A673 (cell line): ENCODE measurements at places on chromosomes 7 and 10.
A peak's percentile ranks its signal among the peaks of the same experiment; 100 is the strongest.

- H3K4me3 ChIP-seq: no peak overlapping the region
- H3K27me3 ChIP-seq: no peaks in the 10 kb centered on the region
- no peak for DNase-seq
- no peaks in the 10 kb centered on the region for H3K36me3 ChIP-seq
- no peaks in the 10 kb centered on the region for H3K4me1 ChIP-seq
Observed at GRCh38 chr7:156845379-156846101, 47.4 kb downstream of the LMBR1 start.

- H3K4me3 ChIP-seq: no peak overlapping the region
- no peaks in the 10 kb centered on the region for H3K36me3 ChIP-seq
- no peak for DNase-seq
- H3K4me1 ChIP-seq: no peaks in the 10 kb centered on the region
Observed at GRCh38 chr7:137097111-137097510, 228.7 kb downstream of the CHRM2 start.

DNA sequence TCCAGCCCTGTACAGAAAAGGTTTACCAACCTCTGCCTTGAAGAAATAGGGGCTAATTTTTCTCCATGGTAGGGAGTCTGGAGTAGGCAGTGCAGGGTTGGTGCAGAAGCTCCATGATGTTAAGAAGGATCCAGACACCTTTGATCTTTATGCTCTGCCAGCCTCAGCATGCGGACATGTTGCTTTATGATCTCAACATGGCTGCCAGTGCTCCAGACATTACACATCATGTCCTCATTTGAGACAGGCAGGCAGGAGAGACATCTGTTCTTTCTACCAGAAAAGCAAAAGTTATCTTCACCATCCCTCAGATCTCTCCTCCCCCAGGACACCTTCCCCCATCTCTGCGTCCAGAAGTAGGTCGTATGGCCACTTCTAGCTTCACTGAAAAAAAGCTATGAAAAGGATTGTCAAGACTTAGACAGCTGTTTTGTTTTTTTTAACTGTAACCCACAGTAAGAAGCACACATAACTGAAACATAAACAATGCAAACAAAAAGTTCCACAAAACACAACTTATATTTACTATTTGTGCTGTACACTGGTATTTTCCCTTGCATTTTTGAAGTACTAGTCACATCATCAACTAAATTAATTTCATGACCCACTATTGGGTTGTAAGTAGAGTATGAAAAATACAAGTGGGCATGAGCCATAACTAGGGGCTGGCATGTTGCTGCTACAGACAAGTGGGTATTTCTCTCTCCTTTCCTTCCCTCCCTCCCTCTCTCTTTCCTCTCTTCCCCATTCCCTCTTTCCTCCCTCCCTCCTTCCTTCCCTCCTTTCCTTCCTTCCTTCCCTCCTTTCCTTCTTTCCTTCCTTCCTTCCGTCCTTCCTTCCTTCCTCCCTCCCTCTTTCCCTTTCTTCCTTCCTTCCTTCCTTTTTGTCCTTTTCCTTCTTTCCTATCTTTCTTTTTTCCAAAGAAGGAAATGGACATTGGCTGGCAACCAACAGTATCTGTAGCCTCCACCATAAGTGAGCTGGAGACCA is 2.6 kb upstream of the RASSF4 start:
- no peaks in the 10 kb centered on the region for H3K36me3 ChIP-seq
- H3K4me1 ChIP-seq: peaks cover 13% of the 10 kb centered on the region
- H3K4me3 ChIP-seq: no peak overlapping the region
- DNase-seq: no peak

DNA sequence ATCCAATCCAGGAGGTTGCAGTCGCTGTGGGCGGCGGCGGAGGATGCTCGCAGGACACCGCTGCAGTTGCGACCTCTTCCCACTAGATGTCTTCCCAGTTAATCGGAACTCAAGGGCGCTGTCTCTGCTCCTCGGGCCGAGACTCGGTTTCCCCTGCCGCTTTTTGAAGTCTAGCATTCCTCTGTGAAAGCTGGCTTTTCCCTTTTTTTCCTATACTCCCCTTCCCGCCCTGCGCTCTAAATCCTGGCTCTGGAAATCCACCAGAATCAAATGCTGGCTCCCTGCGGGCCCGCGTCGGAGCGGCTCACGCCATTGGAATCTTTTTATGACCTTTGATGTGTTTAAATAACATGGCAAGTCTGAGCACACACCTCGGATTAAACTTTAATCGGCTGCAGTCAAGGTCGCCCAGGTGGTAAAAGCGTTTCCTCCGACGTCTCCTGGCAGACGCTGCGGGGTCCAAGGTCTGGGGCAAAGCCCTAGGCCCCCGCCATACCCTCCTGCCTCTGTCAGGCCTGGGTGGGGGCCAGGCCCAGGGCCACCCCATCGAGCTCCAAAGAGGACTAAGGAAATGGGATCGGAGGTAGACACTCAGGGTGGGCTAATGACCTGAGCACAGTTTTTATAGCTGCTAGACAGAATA is 10.7 kb upstream of the HOXA13 start:
- H3K4me1 ChIP-seq: no peaks in the 10 kb centered on the region
- H3K27ac ChIP-seq: no peak overlapping the region
- peaks cover 68% of the 10 kb centered on the region for H3K27me3 ChIP-seq
- H3K4me3 ChIP-seq: no peak overlapping the region
- no peaks in the 10 kb centered on the region for H3K36me3 ChIP-seq

DNA sequence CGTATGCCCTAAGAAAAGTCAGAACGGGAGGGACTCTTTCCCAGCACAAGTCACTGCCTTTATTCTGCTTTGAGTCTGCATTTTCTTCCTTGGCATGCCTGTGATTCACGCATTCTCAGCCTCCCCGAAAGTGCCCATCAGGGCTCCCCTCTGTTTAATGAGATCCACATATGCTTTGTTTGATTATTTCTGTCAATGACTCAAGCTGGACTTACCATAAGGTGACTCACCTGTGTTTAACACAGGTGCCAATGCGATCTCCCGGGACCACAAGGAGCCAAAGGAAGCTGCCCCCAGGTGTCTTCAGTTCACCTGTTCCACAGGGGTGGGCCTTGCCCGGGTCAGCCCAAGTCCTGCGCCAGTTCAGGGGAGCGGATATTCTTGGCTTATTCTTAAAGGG is 386.0 kb upstream of the SHH start:
- H3K27me3 ChIP-seq: peaks cover 91% of the 10 kb centered on the region
- no peak for DNase-seq

DNA sequence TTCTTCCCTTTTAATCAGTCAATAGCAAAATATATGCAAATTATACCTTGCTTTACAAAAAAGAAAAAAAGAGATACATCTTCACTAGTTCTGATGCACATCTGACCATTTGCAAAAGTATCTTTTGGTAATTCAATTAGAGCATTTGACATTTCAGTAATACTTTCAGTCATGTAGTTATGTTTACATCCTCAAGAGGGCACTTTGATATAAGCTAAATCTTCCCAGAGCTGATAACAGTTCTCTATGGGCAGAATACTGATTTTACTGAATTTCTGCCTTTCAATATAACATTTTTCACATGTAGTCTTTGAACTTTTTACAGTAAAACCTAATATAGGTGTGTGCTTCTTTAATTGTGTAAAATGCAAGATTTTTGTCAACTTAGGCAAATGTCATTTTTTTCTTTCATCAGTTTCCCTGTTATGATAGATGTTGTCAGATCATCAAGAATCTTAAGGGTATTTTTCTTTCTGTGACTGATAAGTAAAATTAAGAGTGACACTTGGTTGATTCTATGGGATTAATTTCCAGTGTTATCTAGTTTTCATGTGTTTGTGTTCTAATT is 703.5 kb upstream of the SEMA3D start:
- H3K4me3 ChIP-seq: no peak overlapping the region
- DNase-seq: peak; percentile 34
- H3K27me3 ChIP-seq: no peaks in the 10 kb centered on the region

- H3K27me3 ChIP-seq: no peaks in the 10 kb centered on the region
- no peak for DNase-seq
- no peaks in the 10 kb centered on the region for H3K36me3 ChIP-seq
- H3K27ac ChIP-seq: no peak overlapping the region
Observed at GRCh38 chr10:5194431-5194830, 2.2 kb upstream of the AKR1C4 start.

- H3K36me3 ChIP-seq: no peaks in the 10 kb centered on the region
- DNase-seq: no peak
- no peaks in the 10 kb centered on the region for H3K27me3 ChIP-seq
- H3K27ac ChIP-seq: no peak overlapping the region
- no peak overlapping the region for H3K4me3 ChIP-seq
Observed at GRCh38 chr7:116436305-116436826, 63.2 kb upstream of the CAV2 start.

DNA sequence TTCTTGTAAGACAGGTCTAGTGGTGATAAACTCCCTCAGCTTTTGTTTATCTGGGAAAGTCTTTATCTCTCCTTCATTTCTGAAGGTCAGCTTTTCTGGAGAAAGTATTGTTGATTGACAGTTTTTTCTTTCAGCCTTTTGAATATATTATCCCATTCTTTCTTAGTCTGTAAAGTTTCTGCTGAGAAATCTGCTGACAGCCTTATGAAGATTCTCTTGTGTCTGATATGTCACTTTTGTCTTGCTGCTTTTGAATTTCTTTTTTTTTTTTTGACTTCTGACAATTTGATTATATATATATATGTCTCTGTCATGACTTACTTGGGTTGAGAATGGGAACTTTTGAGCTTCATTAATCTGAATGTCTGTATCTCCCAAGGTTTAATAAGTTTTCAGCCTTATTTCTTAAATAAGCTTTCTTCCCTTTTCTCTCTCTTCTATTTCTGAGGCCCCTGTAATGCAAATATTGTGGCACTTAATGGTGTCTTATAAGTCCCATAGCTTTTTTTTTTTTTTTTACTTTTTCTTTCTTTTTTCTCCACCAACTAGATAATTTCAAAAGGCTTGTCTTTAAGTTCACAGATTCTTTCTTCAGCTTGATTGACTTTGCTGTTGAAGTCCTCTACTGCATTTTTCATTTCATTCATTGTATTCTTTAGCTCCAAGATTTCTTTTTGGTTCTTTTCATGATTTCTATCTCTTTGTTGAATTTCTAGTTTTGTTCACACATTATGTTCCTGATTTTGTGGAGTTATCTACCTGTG is 81.4 kb upstream of the IL6 start:
- H3K36me3 ChIP-seq: no peaks in the 10 kb centered on the region
- no peaks in the 10 kb centered on the region for H3K4me1 ChIP-seq
- DNase-seq: no peak
- H3K27ac ChIP-seq: no peak overlapping the region
- no peak overlapping the region for H3K4me3 ChIP-seq
- H3K27me3 ChIP-seq: no peaks in the 10 kb centered on the region

GRCh38 chr10:3761021-3761686 is 23.9 kb downstream of the KLF6 start:
- H3K27me3 ChIP-seq: no peaks in the 10 kb centered on the region
- no peaks in the 10 kb centered on the region for H3K4me1 ChIP-seq
- H3K36me3 ChIP-seq: no peaks in the 10 kb centered on the region
- no peak overlapping the region for H3K4me3 ChIP-seq

GRCh38 chr7:36598054-36598674 is 126.1 kb downstream of the AOAH start:
- no peaks in the 10 kb centered on the region for H3K27me3 ChIP-seq
- no peaks in the 10 kb centered on the region for H3K36me3 ChIP-seq
- no peak overlapping the region for H3K27ac ChIP-seq

- no peaks in the 10 kb centered on the region for H3K36me3 ChIP-seq
- no peaks in the 10 kb centered on the region for H3K27me3 ChIP-seq
- no peaks in the 10 kb centered on the region for H3K4me1 ChIP-seq
- DNase-seq: no peak
- H3K4me3 ChIP-seq: no peak overlapping the region
- no peak overlapping the region for H3K27ac ChIP-seq
Observed at GRCh38 chr7:113936535-113936934, 17.7 kb upstream of the PPP1R3A start.

- no peaks in the 10 kb centered on the region for H3K27me3 ChIP-seq
- peaks cover 7% of the 10 kb centered on the region for H3K4me1 ChIP-seq
- no peak for DNase-seq
- H3K4me3 ChIP-seq: no peak overlapping the region
- no peaks in the 10 kb centered on the region for H3K36me3 ChIP-seq
- H3K27ac ChIP-seq: no peak overlapping the region
Observed at GRCh38 chr10:102752266-102752930, 8.7 kb downstream of the WBP1L start.

DNA sequence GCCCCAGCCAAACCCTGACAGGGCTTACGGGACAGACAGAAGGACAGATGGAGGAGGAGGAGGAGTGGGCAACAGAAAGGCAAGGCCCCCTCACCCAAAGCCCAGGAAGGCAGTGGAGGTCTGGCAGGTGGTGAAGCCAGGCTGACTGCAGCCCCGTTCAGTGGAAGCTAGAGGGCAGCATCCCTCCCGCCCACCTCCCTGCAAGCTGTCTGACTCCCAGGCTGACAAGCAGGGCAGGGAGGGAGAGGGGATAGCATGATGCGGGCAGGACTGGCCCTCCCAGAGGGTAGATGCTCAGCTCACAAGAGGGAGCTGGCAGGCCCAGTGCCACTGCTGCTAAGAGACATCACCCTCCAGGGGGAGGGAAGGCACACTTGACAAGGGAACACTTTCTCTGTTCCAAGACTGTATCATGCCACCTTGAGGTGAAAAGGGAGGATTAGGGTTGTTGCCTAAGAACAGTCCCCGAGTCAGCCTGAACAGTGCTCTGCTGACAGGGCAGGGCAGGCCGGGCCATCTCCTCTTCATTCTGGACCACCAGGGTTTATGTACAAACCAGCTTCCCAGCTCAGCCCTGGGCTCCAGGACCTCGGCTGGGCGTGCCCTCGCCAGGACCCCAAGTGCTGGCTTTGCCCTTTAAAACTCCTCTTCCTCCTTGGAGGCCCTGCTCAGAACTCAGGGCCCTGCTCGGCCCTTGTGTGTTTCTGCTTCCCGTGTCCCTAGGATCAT is 61.8 kb downstream of the RASGEF1A start:
- no peaks in the 10 kb centered on the region for H3K36me3 ChIP-seq
- H3K4me3 ChIP-seq: no peak overlapping the region
- no peaks in the 10 kb centered on the region for H3K27me3 ChIP-seq
- H3K27ac ChIP-seq: no peak overlapping the region
- no peaks in the 10 kb centered on the region for H3K4me1 ChIP-seq
- DNase-seq: peak; percentile 72

DNA sequence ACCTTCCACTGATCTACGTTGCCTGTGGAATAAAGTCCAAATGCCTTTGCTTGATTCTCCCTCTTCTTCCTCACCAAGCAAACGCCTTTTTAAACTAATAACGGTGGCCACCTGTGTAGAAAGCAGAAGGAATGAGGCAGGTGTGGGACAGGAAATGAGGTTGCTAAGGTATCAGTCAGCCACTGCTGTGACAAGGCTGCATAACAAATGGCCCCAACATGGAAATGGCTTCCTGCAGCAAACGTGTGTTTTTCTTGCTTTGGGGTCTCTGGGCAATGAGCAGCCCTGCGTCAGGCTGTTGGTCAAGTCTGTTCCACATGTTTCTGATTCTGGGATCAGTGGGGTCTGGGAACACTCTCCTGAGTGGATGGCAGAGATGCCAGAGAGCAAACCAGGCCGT is 56.0 kb upstream of the EN2 start:
- no peak overlapping the region for H3K4me3 ChIP-seq
- H3K36me3 ChIP-seq: no peaks in the 10 kb centered on the region
- DNase-seq: no peak
- no peak overlapping the region for H3K27ac ChIP-seq

GRCh38 chr7:28988810-28989209 is 30.7 kb upstream of the TRIL start:
- H3K27ac ChIP-seq: no peak overlapping the region
- DNase-seq: peak; percentile 68
- no peaks in the 10 kb centered on the region for H3K27me3 ChIP-seq
- H3K4me1 ChIP-seq: peaks cover 73% of the 10 kb centered on the region
- H3K4me3 ChIP-seq: no peak overlapping the region
